ENCODE measurements at places on chromosomes 16 and 17.
A peak's percentile ranks its signal among the peaks of the same experiment; 100 is the strongest.

GRCh38 chr16:71771571-71771970 is 37.1 kb downstream of the AP1G1 start:
- DNase-seq = no peak

DNA sequence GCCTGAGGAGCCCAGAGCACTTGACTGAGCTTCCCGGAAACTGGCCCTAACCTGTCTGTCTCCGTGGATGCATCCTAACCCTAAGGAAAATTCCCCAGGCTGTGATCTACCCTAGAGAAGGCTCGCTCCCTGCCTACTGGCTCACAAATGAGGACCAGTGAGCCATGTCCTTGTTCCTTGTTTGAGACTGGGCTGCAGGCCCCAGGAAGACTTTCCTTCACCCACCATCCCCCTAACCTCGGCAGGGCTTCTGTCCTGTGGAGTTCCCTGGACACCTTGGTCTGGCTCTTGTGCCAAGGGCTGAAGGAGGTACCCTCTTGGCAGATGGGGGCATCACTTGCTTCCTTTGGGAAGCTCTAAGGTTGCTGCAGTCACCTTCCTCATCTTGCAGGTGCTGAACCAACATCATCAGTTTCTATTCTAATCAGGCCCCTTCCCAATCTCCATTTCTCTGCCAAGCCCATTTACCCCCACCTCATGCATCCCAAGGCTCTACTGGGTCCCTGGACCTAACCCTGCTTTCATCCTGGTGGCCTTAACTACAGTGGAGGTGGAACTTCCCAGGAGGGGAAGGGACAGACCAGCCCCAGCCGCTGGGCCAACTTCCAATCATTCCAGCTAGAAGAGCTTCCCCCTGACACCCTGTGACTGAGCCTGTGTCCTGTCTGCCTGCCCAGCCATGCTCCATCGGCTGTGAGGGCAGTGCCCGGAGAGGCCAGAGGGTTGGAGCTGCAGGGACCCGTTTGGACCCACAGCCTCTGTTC is 12.4 kb downstream of the RNF40 start:
- no peak for DNase-seq

GRCh38 chr16:56643080-56643778 is 4.8 kb downstream of the MT1A start:
- DNase-seq = no peak

GRCh38 chr16:66620429-66620795 is 15.9 kb downstream of the CMTM3 start:
- no peak for DNase-seq

DNA sequence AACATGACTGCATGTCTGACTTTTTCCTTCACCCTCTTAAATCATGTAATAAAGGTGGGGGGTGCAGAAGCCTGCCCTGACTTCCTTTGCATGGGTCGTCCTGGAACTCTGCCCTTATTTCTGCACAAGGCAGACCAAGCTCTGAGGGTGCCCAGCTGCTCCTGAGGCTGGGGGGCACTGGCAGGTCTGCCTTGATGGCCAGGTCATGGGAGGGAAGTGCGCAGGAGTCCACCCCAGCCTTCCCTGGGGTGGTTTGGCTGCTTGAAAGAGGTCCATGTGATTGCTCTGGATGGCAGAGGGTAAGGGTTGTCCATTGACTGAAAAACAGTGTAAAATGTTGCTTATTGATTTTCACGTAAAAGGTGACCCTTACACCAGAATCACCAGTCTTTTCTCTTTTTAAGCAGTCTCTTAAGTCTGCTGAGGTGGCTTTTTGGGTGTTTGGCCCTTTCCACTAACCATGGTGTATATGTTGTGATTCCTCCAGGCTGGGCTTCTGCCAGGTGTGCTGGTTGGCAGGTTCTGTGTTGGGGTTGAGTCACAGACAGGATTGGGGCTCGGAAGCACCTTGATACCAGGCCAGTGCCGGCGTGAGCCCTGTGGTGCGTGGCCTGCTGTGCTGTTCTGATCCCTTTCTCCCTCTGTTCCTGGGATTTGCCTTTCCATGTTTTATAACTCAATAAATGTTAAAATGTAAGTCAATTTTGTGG is 19.4 kb downstream of the DHX38 start:
- peak; percentile 13 for DNase-seq

GRCh38 chr17:7411427-7411750 is 3.7 kb downstream of the NLGN2 start:
- no peak for DNase-seq

DNA sequence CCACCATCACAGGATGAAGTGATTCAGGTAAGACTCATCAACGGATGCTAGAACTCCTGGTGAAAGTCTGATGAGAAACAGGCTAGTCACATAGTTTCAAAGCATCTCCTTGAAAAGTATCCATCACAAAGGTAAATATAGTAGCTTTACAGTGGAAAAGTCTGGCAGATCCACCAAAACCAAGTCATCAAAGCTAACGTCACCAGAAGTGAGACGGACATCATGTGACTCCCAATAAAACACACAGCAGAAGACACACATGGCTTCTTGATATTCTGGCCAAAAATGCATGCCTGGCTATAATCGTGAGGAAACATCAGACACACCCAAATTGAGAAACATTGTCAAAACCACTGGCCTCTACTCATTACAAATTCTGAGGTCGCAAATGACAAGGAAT is 17.9 kb upstream of the TRPV3 start:
- peak; percentile 64 for DNase-seq

GRCh38 chr17:246851-247421 is 65.5 kb upstream of the DOC2B start:
- DNase-seq = no peak

DNA sequence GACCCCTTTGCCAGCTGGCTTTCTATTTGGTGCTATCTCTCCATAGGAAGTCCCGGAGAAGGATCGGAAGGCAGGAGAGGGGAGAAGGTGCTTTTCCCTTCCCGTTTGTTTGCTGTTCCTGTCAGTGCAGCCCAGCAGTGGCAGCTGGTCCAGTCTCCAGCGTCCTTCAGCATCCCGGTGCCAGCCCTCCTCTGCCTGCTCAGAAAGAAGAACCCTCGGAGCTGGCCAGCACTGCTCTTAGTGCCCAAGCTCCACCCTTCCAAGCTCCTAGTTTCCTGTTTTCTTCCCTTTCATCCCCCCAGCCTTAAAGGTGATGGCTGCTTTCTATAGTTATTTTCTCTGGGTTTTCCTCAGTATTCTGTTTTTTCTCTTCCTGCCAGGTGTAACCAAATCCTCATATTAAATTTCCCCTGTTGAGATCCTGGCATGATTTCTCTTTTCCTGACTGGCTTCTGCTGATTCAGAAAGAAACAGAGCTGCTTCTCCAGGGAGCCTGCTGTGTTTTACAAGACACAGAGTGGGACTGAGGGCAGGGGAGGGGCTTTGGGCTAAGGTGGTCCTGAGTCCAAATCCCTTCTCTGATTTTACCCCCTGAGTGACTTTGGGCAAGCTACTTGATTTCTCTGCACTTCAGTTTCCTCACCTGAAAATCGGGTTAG is 186.8 kb downstream of the COPRS start:
- no peak for DNase-seq

All from RWPE1 (cell line).